ENCODE measurements at places on chromosomes 7 and 10.

- no peak for DNase-seq
Measured at GRCh38 chr7:36781011-36781738, 56.9 kb upstream of the AOAH start.

DNA sequence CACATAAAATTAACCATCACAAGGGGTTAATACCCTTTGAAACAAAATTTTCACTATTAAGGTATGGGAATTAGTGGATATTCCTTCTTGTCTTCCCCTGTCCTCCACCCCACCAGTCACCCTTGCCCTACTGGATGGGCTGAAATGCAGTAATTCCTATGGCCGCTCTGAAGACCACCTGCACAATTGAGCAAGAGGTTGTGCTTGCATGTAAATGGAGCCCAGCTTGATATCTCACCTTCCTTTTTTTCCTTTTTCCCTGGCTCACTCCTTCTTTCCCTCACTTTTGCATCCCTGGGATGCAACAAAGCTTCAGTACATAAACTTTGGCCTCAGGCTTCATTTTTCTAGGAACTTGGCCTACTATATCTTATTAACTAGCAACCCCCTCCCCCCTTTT, 184.6 kb downstream of the SNX10 start:
- DNase-seq, result no peak

DNA sequence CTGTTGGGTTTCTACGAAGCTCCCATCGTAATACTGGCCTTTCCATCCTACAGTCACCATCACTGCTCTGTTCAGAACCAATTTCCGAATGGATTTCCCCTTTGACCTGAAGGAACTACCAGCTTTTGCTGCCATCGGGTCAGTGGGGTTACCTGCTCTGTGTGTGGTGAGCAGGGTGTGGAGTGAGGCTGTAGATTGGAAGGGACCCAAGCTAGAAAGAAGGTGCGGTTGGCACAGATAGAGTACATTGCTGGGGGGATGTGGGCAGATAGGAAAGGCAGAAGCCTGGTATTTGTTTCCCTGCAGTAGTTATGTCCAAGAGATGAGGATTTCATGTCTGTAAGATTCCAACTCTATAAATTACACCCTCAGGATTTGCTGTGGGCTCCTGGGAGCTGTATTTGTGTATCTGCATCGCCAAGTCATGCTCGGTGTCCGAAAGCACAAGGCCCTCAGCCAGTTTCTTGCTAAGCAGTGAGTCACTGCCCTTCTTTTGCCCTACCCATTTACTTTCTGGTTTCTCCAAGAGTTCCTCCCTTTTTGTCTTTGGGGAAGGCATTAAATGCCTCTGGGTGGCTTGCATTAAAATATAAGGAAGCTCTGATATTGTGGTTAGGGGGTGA, 15.4 kb downstream of the CLCN1 start:
- DNase-seq, result peak; percentile 91

GRCh38 chr7:121940918-121941317, 68.0 kb downstream of the PTPRZ1 start:
- no peak for DNase-seq

DNA sequence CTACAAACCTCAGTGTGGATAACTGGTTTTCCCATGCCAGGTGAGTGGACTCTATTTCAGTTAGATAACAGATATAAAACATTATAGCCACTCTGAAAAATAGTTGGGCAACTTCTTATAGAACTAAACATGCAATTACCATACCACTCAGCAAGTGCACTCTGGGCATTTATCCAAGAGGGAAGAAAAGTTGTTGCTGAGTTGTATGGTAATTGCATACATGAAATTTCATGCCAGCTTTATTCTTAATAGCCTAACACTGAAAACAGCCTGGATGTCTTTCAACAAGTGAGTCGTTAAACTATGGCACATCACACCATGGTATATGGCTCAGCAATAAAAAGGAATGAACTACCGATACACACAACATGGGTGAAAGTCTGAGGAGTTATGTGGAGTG, 10.6 kb upstream of the UPP1 start:
- peak; percentile 21 for DNase-seq

DNA sequence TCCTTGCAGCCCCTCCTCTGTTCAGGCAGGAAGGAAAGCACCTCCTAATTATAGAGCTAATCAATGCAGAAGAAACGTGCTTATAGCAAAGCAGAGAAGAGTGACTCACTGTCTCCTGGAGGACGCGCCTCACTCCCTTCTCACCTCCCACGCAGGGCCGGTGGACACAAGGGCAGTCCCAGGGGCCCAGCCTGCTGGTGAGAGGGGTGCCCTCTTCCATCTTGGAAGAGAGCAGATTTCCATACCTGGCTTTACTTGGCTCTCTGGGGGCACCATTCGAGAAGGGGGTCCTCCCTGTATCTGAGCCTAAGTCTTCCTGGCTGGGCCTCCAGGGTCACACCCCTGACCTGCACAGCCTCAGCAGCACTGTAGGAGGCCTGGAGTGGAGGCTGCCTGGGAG, 55.8 kb downstream of the RASGEF1A start:
- DNase-seq, result no peak

DNA sequence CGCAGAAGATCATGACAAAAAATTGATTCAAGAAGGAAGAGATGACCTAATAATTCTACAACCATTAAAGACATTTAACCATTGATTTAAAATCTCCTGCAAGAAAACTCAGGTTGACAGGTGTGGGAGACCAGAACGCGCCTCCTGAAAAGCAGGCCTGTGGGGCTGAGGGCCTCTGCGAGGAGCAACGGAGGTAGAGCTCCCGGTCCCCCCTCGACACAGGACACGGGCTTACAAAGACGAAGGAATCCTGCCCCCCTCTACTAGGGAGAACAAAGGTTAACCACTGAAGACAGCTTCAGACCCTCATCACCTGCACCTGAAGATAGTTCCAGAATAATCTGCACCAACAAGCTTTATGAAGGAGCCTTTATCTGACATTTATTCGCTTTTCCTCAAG, 55.9 kb upstream of the INPP5A start:
- DNase-seq, result no peak

- DNase-seq, result no peak
Measured at GRCh38 chr7:150909200-150909995, 57.1 kb downstream of the AOC1 start.

DNA sequence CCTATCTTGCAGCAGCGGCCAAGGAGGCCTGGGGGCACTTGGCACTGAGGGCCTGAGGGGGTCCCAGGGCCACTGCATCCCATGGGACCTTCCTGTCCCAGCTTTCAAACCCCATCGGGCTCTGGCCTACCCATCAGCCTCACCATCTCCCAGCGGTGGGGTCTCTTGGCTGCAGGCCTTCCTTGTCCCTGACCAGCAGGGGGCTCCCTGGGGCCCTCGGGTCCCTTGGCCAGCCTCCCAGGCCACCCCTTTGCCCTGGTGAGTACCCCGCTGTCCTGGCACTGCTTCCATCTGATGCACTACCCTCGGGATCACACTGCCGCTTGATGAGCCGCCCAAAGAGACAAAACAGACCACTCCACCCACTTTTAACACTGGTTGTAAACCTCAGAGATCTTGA, 43.5 kb downstream of the YKT6 start:
- no peak for DNase-seq

GRCh38 chr10:5576780-5577624, 52.2 kb downstream of the CALML3 start:
- DNase-seq, result no peak

DNA sequence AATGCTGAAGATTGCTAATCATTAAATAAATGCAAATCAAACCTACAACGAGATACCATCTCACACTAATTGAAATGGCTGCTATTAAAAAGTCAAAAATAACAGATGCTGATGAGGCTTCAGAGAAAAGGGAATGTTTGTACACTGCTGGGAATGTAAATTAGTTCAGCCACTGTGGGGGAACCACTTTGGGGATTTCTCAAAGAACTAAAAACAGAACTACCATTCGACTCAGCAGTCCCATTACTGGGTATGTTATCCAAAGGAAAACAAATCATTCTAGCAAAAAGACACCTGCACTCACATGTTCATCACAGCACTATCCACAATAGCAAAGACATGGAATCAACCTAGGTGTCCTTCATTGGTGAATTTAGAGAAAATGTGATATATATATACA, 379.0 kb upstream of the CNTNAP2 start:
- DNase-seq, result no peak

GRCh38 chr10:56782503-56782902, 421.4 kb upstream of the ZWINT start:
- DNase-seq, result no peak

Measured in fibroblast of gingiva (primary cell).